ENCODE measurements at places on chromosomes 16 and 17.

GRCh38 chr17:42325026-42325425, 36.7 kb downstream of the STAT5A start:
- DNase-seq = no peak

- no peak for DNase-seq
Observed at GRCh38 chr17:45906237-45906636, 11.9 kb downstream of the MAPT start.

DNA sequence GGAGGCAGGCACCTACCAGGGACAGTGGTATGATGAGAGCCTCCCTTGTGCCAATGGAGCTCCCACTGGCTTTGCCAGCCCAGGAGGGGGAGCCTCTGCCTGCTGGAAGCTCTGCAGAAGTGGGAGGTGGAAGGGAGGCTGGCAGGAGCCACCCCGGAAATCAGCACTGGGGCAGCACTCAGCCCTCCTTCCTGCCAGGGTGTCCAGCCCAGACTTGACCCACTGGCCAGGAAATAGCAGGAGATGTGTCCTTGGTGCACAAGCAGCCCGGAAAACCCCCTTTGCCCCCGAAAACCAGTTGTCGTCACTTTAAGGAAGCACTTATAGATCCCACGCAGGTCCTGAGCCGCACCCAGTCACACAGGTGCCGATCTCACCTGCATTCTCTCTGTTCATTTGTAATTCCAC, 49.3 kb upstream of the CACNG4 start:
- no peak for DNase-seq

DNA sequence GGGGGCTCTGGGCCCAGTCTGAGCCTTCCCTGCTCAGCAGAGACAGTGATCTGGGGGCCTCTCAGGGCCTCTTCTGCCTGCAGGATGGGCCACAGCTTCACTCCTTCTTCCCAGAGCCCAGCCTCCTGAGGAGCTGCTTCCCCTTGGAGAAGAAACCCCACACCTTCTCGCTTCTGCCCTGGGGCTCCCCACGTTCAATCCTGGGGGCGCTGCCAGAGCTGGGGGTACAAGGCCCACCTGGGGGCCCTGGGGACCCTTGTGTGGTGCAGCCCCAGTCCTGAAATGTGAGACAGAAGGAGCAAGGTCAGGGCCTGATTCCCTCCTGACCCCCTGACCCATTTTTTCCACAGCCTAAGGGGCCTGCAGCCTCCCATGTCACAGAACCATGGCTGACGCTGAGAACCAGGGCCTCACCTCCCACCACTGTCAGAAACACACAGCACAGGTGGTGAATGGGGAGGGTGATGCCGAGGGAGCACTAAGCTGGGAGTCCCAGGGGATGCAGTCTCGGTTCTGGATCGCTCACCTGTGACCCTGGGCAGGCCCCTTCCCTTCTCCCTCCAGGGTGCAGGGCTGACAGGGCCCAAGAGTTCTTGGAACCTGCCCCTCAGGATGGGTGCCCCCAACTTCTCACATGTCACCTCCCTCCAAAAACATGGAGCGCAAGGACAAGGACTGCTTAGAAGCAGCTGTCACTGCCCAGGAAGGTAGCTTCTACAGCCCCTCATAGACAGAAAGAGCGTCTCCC, 21.6 kb upstream of the MPO start:
- DNase-seq = no peak

- DNase-seq = no peak
Observed at GRCh38 chr17:50715471-50715870, 3.9 kb upstream of the LUC7L3 start.
